ENCODE measurements at places on chromosomes 4 and X.

DNA sequence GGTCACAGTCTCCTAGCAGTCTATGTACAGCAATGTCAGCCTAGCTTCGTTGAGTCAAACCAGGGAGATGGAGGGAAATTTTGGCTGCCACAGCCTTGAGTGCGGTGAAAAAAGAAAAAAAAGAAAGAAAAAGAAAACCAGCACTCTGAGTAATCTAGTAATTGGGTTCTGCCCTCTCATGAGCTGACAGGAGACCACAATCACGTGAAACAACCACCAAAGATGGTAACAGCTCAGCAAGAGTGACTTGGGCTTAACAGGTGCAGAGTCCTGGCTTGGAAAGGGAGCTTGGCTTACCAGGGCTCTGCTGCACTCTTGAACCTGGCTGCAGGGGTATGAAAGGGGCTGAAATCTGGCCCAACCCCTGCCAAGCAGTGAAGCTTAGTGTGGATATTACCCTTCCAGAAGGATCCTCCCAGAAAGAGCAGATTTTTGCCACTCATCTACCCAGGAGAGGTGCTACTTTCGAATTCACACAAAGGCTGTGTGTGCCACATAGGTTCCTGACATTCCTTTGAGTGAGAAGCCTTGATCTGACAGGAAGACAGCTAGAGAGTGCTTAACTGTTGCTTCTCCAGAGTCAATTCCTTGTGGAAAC, 350.3 kb downstream of the PTTG2 start:
- no peak for DNase-seq

GRCh38 chrX:17831255-17831654, 29.8 kb downstream of the RAI2 start:
- DNase-seq: no peak

GRCh38 chrX:42220083-42220482, 296.7 kb upstream of the CASK start:
- DNase-seq: no peak

DNA sequence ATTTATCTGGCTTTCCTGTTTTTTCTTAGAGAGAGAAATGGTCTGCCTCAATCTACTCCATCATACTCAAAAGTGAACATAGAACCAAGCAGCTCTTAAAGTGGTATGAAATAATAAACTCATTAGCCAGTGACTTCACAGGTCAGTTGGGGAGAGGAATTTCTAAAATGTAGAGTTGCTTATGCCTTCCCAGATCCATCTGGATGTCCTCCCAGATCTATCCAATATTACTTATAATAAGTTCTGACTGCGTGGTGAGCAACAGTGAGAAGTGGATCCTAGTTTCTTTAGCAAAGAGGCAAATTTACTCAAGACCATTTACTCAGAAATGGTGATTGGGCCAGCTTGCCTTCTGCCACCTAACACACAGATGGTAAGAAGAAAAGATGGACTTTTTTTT, 748.0 kb downstream of the PCDH18 start:
- DNase-seq: no peak

- DNase-seq: no peak
These were observed 17.6 kb upstream of the HS3ST1 start for GRCh38 chr4:11446155-11446811.

DNA sequence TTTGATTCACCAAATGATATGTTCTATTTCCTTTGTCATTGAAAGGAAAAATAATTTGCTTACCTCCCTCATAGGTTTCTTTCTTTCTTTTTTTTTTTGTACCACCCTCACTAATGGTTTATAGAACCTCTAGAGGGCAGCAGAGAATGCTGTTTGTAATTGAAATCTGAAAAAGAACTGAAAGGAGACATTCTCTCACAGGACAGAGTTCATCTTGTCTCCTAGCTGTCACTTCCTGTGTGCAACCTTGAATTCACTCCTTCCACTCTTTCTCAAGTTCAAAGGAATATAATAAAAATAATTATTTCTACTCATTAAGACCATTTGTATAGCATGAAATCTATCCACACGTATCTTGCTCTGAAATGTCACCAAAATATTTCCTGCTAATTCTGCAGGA, 51.0 kb downstream of the GUCY1B1 start:
- peak; percentile 76 for DNase-seq

- DNase-seq: no peak
These were observed 42.9 kb downstream of the PSAPL1 start for GRCh38 chr4:7391637-7392437.

DNA sequence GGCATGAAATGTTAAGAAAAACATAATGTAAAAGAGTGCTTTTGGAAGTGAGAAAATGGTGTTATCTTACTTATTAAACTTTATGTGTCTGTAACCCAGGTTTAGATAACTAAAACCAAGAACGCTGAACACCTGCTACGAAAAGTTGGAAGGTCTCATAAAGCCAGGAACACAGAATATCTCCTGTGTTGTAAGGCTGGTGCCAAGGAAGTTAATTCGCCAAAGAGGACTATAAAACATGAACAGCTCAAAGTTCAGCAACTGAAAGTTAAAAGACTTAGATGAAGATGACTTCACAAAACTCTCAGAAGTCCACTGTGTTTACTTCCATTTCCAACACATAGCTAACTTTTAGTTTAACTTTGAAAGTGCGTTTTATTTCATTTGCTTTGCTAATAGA, 54.3 kb downstream of the GPRIN3 start:
- no peak for DNase-seq

- no peak for DNase-seq
These were observed 434 bp upstream of the TMEM255A start for GRCh38 chrX:120311727-120312063.

DNA sequence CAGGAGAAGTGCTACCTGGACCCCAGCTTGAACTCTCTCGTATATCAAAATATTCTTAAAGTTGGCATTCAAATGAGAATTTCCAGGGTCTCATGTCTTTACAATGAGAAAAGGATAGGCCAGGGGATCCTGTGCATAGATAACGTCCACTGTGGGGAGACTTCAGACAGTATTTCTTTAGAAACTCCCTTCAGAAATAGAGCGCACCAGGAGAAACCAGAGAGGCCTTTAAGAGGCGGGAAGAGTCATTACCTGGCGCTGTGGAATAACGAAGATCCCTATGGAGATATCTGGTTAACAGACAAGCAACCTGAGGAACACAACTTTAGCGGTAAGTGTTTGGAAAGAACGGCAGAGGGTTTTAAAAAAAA, 600 bp downstream of the RADX start:
- no peak for DNase-seq

DNA sequence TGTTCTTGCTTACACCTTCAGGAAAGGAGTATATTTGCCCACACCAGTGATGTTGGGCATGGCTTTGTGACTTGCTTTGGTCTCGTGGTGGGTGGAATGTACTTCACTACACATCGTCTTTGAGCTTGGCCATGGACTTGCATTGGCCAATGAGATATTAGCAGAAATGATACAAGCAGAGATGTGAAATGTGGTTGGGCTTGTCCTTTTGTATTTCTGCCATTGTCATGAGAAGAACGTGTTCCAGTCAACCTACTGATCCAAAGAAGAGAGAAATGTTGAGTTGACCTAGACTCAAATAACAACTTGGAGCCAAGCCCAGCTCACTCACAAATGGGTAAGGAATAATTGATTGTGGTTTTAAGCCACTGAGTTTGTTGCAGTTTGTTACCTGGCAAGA, 138.4 kb upstream of the ARX start:
- DNase-seq: no peak

GRCh38 chr4:54094451-54094850, 5.5 kb upstream of the GSX2 start:
- DNase-seq: no peak

GRCh38 chr4:119025420-119025819, 110.2 kb upstream of the MYOZ2 start:
- peak; percentile 64 for DNase-seq

GRCh38 chrX:18031726-18032375, 170.8 kb upstream of the RAI2 start:
- no peak for DNase-seq

DNA sequence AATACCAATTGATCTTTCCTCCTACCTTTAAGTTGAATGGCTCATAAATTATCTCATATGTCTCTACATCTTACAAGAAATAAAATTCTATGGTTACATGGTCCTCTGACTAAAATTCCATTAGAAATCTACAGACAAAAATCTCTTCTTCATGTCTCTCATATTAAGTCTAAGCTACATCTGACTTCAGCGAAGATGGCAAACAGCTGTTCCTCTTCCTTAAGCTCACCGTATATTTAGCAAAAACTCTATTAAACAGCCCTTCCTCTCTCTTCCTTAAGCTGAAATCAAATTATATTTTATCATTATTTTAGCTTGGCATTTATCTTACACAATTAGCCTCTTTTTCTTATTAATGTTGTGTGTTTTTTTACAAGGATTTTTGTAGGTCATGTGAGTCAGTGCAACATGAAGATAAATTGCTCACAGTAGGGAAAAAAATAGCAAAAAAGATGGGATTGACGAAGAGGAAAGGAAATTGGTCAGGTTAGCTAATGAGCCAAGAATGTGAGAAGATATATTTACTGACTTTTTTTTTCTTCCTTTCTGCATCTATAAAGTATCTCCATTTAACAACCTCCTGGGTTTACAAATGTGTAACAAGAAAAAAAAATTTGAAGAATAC, 2412.8 kb downstream of the ARAP2 start:
- peak; percentile 80 for DNase-seq

Measured in EL (cell line).